ENCODE measurements at places on chromosomes 1 and 21. TPM values are rescaled to one million over a fixed set of nuclear protein-coding genes. Genes with fewer than 3 reads are reported as not detected.

KIF17 gene
- total RNA-seq: 1.3 TPM

SMPDL3B gene
- 0.26 TPM for total RNA-seq

MEX3A gene
- total RNA-seq: 1.7 TPM

EPHA2 gene
- 24.6 TPM for total RNA-seq

LCE1B gene
- not detected for total RNA-seq

HSD3B2 gene
- total RNA-seq: not detected

S1PR1 gene
- total RNA-seq: 10.4 TPM

EXO1 gene
- 3.0 TPM for total RNA-seq

ASTN1 gene
- total RNA-seq: 0.17 TPM

GRCh38 chr1:207032528-207033017 lies at the start of gene C1orf116:
Gene C1orf116 (minus strand): TSS chr1:207032756. CDS start chr1:207027598, 5,158 bp downstream.
- H3K4me3 ChIP-seq: no peak within 1 kb of the TSS
- no peaks in the 10 kb centered on the region for H3K36me3 ChIP-seq
- H3K27ac ChIP-seq: no peak within 1 kb of the TSS
- no peak for DNase-seq

- H3K27me3 ChIP-seq: no peaks in the 10 kb centered on the region
- H3K4me3 ChIP-seq: no peak overlapping the region
- no peak overlapping the region for H3K27ac ChIP-seq
- no peaks in the 10 kb centered on the region for H3K4me1 ChIP-seq
- peaks cover 2% of the 10 kb centered on the region for H3K36me3 ChIP-seq
- DNase-seq: no peak
Observed at GRCh38 chr1:204996981-204997380, 46.0 kb upstream of the CNTN2 start.

DNA sequence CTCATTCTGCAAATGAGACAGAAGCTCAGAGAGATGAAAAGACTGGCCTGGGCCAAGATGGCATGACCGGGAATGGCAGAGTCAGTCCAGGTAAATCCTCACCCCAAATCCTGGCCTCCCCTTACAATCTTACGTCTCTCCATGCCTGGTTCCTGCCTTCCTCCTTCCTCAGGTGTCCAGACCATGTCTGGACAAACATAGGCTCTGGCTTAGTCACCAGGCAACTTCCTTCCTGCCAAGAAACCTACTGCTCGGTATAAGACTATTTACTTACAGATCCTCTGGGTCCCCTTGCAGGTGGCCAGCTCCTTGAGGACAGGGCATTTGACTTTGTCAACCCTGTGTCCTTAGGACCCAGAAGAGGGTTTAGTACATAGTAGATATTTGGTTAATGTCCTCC lies 69.4 kb upstream of the ROR1 start:
- no peak for DNase-seq
- no peaks in the 10 kb centered on the region for H3K36me3 ChIP-seq
- no peak overlapping the region for H3K4me3 ChIP-seq
- no peak overlapping the region for H3K27ac ChIP-seq
- peaks cover 19% of the 10 kb centered on the region for H3K27me3 ChIP-seq

DNA sequence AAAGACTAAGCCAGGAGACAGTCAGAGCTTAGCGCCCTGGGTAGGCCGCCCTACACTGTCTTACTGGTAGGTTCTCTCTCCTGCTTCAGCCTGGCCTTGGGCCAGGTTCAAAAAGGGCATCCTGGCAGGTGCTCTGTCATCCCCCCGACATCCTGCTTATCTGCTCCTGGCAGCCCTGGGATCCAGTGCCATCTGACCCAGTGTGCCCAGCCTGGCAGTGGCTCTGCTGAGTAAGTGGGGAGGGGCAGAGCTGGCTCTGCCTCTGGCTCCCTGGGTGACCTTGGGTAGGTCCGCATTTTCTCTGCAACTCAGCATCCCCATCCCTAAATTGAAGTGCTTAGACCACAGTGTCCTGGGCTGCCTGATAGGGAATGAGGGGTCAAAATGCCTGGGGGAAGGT lies 549.9 kb downstream of the PTPRU start:
- no peak for DNase-seq
- H3K27ac ChIP-seq: no peak overlapping the region
- H3K36me3 ChIP-seq: no peaks in the 10 kb centered on the region

DNA sequence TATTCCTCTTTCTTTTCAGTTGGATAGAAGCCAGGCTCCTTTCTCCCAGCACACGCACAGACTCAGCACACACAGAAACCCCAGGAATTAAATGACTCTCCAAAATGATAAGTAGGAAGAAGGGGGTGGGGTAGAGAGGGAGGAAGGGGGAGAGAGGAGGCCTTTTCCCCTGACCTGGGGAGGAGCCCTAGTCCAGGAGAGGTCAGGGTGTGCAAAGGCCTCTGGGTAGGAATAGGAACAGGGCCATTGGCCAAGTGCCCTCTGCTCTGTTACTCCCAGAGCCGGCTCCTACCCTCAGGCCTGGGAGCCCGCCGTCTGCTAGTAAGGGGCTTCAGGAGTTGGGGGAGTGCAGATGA lies 35.6 kb upstream of the PUM1 start:
- H3K27me3 ChIP-seq: no peaks in the 10 kb centered on the region
- H3K4me1 ChIP-seq: no peaks in the 10 kb centered on the region
- no peak overlapping the region for H3K4me3 ChIP-seq
- H3K36me3 ChIP-seq: no peaks in the 10 kb centered on the region

GRCh38 chr1:201248721-201249559 lies 34.4 kb upstream of the PKP1 start:
- peaks cover 18% of the 10 kb centered on the region for H3K27me3 ChIP-seq
- no peaks in the 10 kb centered on the region for H3K36me3 ChIP-seq
- no peak overlapping the region for H3K27ac ChIP-seq
- H3K4me1 ChIP-seq: no peaks in the 10 kb centered on the region
- DNase-seq: no peak
- no peak overlapping the region for H3K4me3 ChIP-seq

- peak overlapping the region; percentile 88 for H3K4me3 ChIP-seq
- H3K27me3 ChIP-seq: no peaks in the 10 kb centered on the region
- DNase-seq: peak; percentile 75
- H3K36me3 ChIP-seq: no peaks in the 10 kb centered on the region
- peak overlapping the region; percentile 72 for H3K27ac ChIP-seq
Observed at GRCh38 chr21:16536643-16537434, 807.1 kb downstream of the USP25 start.

- no peaks in the 10 kb centered on the region for H3K36me3 ChIP-seq
- no peak overlapping the region for H3K4me3 ChIP-seq
- no peaks in the 10 kb centered on the region for H3K4me1 ChIP-seq
- no peak overlapping the region for H3K27ac ChIP-seq
Observed at GRCh38 chr1:18642278-18643095, 11.8 kb downstream of the PAX7 start.

GRCh38 chr21:42887326-42887725 lies 5.8 kb upstream of the NDUFV3 start:
- H3K36me3 ChIP-seq: no peaks in the 10 kb centered on the region
- no peak overlapping the region for H3K4me3 ChIP-seq
- no peaks in the 10 kb centered on the region for H3K4me1 ChIP-seq
- DNase-seq: no peak

GRCh38 chr1:8962812-8963530 lies 17.3 kb downstream of the CA6 start:
- H3K36me3 ChIP-seq: no peaks in the 10 kb centered on the region
- H3K4me3 ChIP-seq: no peak overlapping the region
- H3K4me1 ChIP-seq: no peaks in the 10 kb centered on the region

DNA sequence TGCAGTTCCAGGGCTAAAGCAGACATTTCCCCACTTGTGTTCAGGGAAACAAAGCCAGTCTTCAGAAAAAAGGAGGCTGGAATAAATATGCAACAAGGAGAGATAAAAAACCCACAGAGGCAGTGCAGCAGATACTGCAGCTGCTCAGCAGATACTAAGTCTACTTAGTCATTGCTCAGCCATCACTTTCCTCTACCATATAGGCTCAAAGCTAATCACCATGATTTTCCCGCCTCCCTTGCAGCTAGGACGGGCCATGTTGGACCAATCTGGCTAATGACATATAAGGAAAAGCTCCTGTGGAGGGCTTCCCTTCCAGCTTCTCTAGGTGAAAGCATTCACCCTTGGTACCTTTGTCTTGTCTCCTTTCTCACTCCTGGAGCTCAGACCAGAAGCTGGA lies 10.0 kb upstream of the EFHD2 start:
- no peak for DNase-seq
- no peaks in the 10 kb centered on the region for H3K36me3 ChIP-seq
- peaks cover 2% of the 10 kb centered on the region for H3K27me3 ChIP-seq
- H3K4me3 ChIP-seq: no peak overlapping the region

DNA sequence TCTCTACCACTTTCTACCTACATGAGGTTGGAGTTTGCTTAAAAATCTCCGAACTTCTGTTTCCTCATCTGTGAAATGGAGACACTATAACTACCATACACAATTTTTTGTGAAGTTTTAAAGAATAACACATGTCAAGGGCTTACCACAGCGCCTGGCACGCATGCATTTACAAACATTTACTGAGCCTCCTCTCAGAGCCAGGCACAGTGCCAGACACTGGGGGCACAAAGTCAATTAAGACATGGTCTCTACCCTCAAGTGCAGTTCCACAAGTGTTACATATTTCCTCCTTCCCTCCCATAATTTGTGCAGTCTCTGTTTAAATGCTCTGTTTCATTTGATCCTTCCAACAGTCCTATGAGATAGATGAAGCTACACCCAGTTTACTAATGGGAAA lies 356.4 kb upstream of the ESRRG start:
- H3K4me3 ChIP-seq: no peak overlapping the region
- no peaks in the 10 kb centered on the region for H3K4me1 ChIP-seq
- DNase-seq: no peak

DNA sequence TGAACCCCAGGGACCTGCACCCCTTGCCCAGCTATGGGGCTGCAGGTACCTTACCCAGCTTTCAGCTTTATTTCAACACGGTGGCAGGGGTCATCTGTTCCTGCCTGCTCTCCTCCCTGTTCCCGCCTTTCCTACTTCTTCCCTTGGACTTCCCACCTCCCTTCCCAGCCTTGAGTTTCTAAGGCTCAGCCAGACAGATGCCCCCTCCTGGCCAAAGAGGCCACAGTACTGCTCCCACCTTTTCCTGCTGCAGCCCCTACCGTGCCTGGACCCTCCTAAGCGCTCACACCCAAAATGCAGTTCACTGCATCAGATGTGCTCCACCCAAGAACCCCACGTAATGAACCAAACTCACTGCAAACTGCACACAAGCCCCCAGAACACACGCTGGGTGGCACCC lies 7.7 kb downstream of the NOC2L start:
- H3K27ac ChIP-seq: no peak overlapping the region
- H3K4me1 ChIP-seq: no peaks in the 10 kb centered on the region
- H3K36me3 ChIP-seq: peaks cover 46% of the 10 kb centered on the region
- DNase-seq: peak; percentile 44

- H3K4me3 ChIP-seq: no peak overlapping the region
- no peak overlapping the region for H3K27ac ChIP-seq
- H3K27me3 ChIP-seq: no peaks in the 10 kb centered on the region
- H3K4me1 ChIP-seq: no peaks in the 10 kb centered on the region
Observed at GRCh38 chr1:162025541-162025940, 1.9 kb upstream of the OLFML2B start.

DNA sequence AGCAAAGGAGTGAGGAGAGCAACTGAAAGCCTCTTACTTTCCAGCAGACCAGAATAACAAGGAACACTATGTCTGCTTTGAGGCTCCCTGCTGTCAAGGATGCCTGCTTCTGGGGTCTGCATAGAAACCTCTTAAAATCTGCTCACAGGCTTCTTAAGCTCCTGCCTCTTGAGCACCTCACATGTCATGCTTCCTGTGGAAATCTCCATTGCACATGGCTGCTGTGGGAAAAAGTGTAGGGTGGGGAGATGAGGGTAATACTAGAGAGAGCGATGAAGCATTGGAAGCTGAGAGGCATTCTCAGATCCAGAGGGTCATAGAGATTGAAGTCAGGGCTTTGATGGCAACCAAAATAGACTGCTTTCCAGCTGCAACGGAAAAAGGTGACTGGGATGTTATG lies 6.2 kb upstream of the HLX start:
- no peak overlapping the region for H3K27ac ChIP-seq
- H3K36me3 ChIP-seq: no peaks in the 10 kb centered on the region
- H3K4me3 ChIP-seq: no peak overlapping the region
- H3K4me1 ChIP-seq: peaks cover under 1% of the 10 kb centered on the region
- H3K27me3 ChIP-seq: no peaks in the 10 kb centered on the region
- no peak for DNase-seq

DNA sequence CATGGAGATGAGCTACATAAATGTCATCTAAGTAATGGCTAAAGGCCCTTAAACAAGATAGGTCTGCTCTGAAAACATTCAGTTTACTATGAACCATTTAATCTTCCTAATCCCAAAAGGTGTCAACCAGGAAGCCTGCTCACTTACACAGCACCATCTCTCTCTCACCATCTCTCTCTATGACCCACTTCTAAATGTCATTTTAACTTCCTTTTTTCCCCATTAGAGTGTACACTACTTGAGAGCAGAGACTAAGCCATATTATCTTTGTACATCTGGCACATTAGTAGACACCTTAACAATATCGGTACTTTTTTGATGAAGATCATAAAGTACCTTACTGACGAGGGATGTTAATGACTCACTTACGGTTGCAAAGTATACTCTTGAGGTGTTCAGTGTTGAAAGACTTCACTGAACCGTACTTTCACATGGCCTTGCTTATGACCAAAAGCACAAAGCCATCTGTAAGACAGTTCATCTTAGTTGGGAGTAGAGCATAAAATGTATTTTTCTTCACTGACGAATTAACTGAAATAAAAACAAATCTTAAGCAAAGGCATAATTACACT lies 25.4 kb downstream of the FBXO42 start:
- no peaks in the 10 kb centered on the region for H3K36me3 ChIP-seq
- no peak overlapping the region for H3K4me3 ChIP-seq
- H3K27ac ChIP-seq: no peak overlapping the region
- no peaks in the 10 kb centered on the region for H3K27me3 ChIP-seq
- no peak for DNase-seq
- no peaks in the 10 kb centered on the region for H3K4me1 ChIP-seq

- peak overlapping the region; percentile 88 for H3K4me3 ChIP-seq
- no peaks in the 10 kb centered on the region for H3K4me1 ChIP-seq
- DNase-seq: no peak
- H3K27me3 ChIP-seq: no peaks in the 10 kb centered on the region
Observed at GRCh38 chr1:235325139-235325538, 2.8 kb downstream of the ARID4B start.

GRCh38 chr1:2204415-2205190 lies 10.0 kb upstream of the FAAP20 start:
- peak overlapping the region; percentile 45 for H3K4me3 ChIP-seq
- peak; percentile 51 for DNase-seq
- no peaks in the 10 kb centered on the region for H3K27me3 ChIP-seq
- no peaks in the 10 kb centered on the region for H3K36me3 ChIP-seq
- peaks cover 28% of the 10 kb centered on the region for H3K4me1 ChIP-seq

DNA sequence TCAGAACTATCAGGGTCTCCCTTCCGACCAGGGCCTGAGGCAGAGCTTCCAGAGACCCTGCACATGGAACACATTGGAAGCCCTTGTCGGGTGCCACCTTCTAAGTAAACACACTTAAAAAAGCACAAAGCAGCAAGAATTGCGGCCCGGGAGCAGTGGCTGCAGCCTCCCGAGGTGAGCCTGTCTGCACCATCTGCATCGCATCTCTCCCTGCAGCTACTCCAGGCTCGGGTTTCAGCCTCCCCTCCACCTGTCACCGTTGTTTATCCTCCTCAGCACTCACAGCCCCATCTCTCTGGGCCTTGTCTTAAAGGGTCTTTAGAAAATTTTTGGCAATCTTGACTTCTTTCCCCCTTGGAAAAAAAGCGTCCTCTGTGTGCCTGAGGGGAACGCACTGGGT lies 95.1 kb upstream of the ARHGEF16 start:
- no peaks in the 10 kb centered on the region for H3K27me3 ChIP-seq
- H3K36me3 ChIP-seq: no peaks in the 10 kb centered on the region
- no peak overlapping the region for H3K4me3 ChIP-seq
- H3K4me1 ChIP-seq: no peaks in the 10 kb centered on the region

- no peaks in the 10 kb centered on the region for H3K36me3 ChIP-seq
- H3K27ac ChIP-seq: no peak overlapping the region
- peaks cover 2% of the 10 kb centered on the region for H3K4me1 ChIP-seq
- no peak for DNase-seq
- H3K27me3 ChIP-seq: no peaks in the 10 kb centered on the region
Observed at GRCh38 chr21:37421306-37421705, 54.7 kb downstream of the DYRK1A start.
